Ascending aorta (tissue), 2 donors: ENCODE measurements at places on chromosomes 1 and 21. TPM values are rescaled to one million over a fixed set of nuclear protein-coding genes. Genes with fewer than 3 reads are reported as not detected.
A peak's percentile ranks its signal among the peaks of the same experiment; 100 is the strongest.

GRCh38 chr1:215497528-215497927 is 69.6 kb upstream of the KCTD3 start:
- H3K4me3 ChIP-seq: no peak overlapping the region
- DNase-seq: no peak
- no peaks in the 10 kb centered on the region for H3K27me3 ChIP-seq
- no peaks in the 10 kb centered on the region for H3K4me1 ChIP-seq
- no peak overlapping the region for H3K27ac ChIP-seq
- H3K36me3 ChIP-seq: no peaks in the 10 kb centered on the region

DNA sequence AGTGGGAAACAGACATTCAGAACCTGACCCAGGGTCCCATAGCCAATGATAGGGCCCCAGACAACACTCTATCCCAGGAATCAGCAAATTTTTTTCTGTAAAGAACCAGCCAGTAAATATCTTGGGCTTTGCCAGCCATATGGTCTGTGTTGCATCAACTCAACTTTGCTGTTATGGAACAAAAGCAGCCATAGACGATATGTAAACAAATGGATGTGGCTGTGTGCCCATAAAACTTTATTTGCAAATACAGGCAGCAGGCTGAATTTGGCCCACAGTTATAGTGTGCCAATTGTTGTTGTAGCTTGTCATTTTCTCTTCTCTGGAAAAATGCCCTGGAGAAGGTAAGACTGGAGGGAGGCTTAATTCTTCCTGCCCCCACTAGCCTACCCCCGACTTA is 431.1 kb upstream of the VAMP3 start:
- H3K4me3 ChIP-seq: no peak overlapping the region
- H3K27me3 ChIP-seq: no peaks in the 10 kb centered on the region
- H3K4me1 ChIP-seq: no peaks in the 10 kb centered on the region
- no peak for DNase-seq

DNA sequence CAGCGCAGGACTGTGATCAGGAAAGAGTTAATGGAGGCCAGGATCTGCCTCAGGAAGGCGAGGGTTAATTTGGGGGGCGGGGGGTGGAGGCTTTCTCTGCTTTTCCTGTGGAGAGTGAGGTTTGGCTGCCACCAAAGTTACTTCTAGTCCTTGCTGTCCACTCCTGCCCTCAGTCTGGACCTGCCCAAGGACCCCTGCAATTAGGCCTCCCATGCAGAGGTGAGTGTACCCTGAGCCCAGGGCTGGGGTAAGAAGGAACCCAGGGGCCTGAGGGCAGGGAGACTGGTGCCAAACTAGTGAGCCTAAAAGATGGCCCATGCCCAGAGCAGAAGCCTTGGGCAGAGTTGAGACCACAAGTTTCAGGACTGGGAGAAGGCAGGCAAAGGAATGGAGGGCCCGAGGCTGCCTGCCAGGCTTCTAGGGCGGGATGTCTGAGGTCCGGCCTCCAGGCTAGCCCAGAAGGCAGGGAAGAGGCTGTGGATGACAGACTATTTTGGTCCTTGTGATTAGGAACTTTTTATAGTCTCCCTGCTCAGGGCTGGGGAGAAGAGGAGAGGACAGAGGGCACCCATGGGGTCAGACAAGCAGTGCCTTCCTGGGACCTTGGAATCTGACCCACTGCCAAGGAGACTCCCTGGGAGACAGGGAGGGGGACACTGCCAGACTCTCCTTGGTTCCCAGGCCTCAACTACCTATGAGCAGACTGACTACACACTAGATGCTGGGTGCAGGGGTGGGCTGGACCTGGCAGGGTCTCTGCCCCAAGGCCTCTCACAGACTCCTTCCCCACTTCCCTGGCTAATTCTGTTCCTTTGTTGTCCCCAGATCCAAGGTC is at the start of gene FAM110D:
FAM110D (plus strand) TSS at position 172 of the 835 bp plus-strand sequence. CDS start 2,213 bp downstream, outside the sequence.
- H3K36me3 ChIP-seq: no peaks in the 10 kb centered on the region
- DNase-seq: no peak
- H3K27ac ChIP-seq: peak within 1 kb of the TSS; percentile 24
- H3K4me1 ChIP-seq: peaks cover 6% of the 10 kb centered on the region

DNA sequence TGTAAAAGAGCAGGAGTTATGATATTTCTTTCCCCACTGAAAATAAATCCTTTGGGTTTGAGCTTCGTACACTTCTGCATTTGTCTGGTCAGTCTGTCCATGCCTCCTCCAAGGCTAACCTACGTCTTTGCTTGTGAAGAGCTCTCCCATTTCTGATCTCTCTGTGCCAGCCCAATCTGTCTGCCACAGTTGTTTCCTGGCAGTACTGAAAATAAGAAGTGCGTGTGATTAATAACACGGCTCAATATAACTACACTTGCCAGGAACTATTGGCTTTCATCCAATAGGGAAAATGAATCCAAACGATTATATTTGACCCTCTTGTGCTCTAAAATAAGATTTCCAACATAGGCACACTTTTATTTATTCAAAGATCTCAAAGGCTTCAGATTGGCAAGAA is 19.2 kb upstream of the COL24A1 start:
- no peak for DNase-seq
- H3K27ac ChIP-seq: no peak overlapping the region
- no peak overlapping the region for H3K4me3 ChIP-seq
- no peaks in the 10 kb centered on the region for H3K4me1 ChIP-seq
- no peaks in the 10 kb centered on the region for H3K27me3 ChIP-seq

DNA sequence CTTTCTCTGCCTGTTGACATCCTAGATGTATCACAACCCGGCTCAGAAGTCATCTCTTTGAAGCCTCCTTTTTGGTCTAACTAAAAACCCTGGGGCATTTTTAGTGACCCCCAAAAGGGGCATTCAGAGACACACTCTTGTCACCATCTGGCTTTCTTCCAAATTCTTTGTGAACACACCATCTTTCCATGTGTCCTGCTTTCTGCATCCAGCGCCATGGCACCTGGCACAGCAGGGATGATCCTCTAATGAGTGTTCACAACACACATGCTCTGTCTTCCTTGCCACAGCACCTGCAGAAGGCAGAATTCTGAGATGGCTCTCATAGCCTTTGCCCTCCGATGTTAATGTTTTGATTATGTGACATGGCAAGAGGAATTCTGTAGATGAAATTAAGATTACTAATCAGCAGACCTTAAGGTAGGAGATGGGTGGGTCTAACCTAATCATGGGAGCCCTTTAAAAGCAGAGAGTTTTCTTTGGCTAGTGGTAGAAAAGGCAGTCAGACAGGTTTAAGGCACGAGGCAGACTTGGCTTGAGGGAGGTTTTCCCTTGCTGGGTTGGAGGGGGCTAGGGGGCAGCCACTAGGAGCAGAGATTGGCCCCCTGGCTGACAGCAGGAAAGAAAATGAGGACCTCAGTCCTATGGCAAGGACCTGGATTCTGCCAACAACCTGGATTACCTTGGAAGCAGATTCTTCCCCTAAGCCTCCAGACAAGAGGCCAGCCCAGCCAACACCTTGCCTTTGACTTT is 4.9 kb upstream of the TMEM61 start:
- H3K4me1 ChIP-seq: no peaks in the 10 kb centered on the region
- no peak overlapping the region for H3K27ac ChIP-seq
- no peaks in the 10 kb centered on the region for H3K27me3 ChIP-seq

DNA sequence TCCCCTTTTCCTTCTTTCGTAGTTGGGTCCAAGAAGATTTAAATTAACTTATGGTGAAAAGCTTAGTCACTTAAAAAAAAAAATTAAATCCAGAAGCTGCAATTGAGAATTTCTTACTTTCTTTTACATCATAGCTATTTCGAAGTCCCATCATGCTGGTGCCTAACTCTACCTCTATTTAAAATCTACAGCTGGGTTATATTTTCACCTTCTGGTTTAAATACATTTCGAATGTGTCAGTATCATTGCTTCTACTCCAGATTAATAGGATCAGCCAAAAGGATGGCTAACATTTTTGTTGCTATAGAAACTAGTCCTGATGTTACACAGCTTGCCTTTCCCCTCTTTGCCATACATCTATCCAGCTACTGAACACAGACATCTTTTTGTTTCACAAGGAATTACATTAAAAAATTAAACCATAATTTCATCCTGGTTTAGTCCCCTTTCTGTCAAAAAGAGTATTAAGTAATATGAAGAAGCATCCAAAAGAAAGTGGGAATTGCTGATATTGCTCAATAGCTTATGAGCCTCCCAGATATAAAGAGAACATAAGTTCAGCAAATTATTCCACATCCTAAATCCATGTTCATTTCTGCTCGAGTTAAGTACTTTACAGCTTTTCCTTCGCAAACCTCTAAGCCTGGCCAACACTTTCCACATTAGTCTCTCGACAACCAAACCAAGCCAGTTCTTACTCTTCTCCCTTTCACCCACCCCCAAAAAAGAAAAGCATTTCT is 396.7 kb upstream of the DAB1 start:
- no peaks in the 10 kb centered on the region for H3K36me3 ChIP-seq
- no peaks in the 10 kb centered on the region for H3K27me3 ChIP-seq
- H3K27ac ChIP-seq: no peak overlapping the region
- no peaks in the 10 kb centered on the region for H3K4me1 ChIP-seq
- DNase-seq: no peak

- H3K27me3 ChIP-seq: no peaks in the 10 kb centered on the region
- no peaks in the 10 kb centered on the region for H3K4me1 ChIP-seq
- DNase-seq: no peak
Observed at GRCh38 chr1:101407505-101408211, 170.8 kb downstream of the S1PR1 start.

GRCh38 chr1:205359771-205360565 is 3.2 kb upstream of the KLHDC8A start:
- no peak overlapping the region for H3K4me3 ChIP-seq
- H3K27me3 ChIP-seq: no peaks in the 10 kb centered on the region
- DNase-seq: no peak
- no peaks in the 10 kb centered on the region for H3K36me3 ChIP-seq
- H3K27ac ChIP-seq: no peak overlapping the region
- no peaks in the 10 kb centered on the region for H3K4me1 ChIP-seq

DNA sequence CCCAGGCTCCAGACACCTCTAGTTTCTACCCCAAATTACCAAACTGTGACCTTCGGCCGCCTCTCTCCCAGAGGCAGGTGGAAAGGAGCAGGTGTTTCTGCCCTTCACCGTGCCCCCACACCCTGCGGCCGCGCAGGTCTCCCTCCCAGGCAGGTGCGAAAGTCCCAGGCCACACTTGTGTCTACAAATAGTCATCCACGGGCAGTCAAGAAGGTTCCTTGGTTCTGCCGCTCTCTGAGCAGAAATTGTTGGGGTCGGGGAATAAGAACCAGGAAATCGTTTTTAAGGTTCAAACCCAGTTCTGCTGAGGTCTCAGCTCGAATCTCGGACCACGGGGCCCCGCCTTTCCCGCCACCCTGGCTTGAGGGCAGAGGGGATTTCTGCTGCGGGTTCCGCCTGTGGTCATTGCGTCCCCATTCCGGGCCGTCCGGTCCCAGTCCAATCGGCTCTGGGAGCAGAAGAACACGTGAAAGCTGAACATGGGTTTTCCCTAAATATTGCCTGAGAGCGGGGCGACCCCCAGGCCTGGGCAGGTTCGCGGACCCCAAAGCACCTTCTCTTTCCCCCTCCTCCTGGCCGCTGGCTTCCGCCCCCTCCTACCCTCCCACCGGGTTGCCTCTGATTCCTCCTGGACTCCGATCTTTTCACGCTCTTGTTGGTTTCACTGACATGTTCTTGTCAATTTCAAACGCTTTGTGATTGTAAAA is 1.2 kb upstream of the ATF3 start:
- peak overlapping the region; percentile 64 for H3K4me3 ChIP-seq
- no peaks in the 10 kb centered on the region for H3K27me3 ChIP-seq

DNA sequence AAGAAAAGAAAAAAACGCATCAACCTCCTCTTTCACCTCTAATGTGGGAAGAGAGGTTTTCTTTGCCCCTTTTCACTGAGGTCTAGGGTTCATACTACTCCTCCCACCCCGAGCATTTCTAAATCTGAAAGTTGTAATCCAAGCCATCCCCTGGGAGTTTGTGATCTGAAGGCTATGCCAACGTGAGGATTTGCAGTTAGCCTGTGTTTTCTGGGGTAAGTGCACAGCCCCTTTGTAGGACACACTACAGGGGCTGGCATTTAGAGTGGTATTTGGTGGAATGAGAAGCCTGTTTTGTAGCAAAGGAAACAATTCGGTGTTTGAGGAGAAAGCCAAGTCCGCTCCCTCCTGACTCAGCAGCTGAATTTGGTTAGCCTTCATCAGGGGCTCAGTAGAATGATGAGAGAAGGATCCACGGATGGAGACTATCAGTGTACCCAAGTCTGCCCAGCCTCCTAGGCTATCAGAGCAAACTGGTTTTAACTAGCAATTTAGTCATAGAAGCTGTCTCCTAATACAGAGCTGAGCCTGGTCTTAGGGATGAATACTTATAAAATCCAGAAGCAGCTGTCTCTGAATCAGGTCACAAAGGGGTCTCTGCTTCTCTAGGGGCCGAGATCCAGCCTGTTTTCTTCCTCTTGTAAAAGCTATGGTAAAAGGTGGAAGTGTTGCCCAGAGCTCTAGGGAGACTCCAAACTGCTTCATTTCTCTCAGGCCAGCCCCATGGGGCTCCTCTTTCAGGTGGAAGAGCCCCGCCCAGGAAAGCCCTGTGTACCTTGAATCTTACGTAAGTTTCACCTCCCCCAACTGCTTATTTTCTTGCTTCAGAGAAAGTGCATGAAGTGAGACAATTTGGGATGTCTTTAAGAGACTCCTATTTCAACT is 2.1 kb downstream of the PCP4L1 start:
- no peaks in the 10 kb centered on the region for H3K27me3 ChIP-seq
- no peak overlapping the region for H3K27ac ChIP-seq
- no peaks in the 10 kb centered on the region for H3K36me3 ChIP-seq

DNA sequence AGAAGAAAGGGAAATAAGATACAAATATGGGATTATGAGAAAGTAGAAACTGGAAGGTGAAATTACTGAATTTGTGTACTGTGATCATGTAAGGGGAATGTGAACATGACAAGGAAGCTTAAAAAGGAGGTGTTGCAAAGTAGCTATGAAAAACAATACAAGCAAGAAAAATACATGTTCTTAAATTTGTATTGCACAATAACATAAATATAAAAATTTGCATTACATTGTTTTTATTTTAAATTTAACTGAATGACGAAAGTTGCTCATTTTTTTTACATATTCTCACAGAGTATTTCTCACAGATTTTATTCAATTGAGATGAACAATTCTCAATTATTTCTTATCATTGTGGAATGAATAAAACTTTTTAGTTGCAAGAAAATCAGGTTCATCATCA is 874.8 kb downstream of the AMY1C start:
- DNase-seq: no peak
- no peaks in the 10 kb centered on the region for H3K27me3 ChIP-seq
- no peaks in the 10 kb centered on the region for H3K36me3 ChIP-seq
- H3K4me1 ChIP-seq: no peaks in the 10 kb centered on the region
- H3K27ac ChIP-seq: no peak overlapping the region
- no peak overlapping the region for H3K4me3 ChIP-seq

GRCh38 chr1:207646171-207646570 is 1.2 kb downstream of the CR1L start:
- peaks cover 3% of the 10 kb centered on the region for H3K4me1 ChIP-seq
- DNase-seq: no peak
- H3K27ac ChIP-seq: no peak overlapping the region
- no peaks in the 10 kb centered on the region for H3K27me3 ChIP-seq

The OXCT2 gene
- total RNA-seq: not detected

The ILF2 gene
- 37.5 TPM for total RNA-seq

The POU3F1 gene
- not detected for total RNA-seq

The OR2T3 gene
- not detected for total RNA-seq

The PRAMEF9 gene
- total RNA-seq: not detected

The AADACL4 gene
- total RNA-seq: not detected

The PODN gene
- total RNA-seq: 245 TPM
